Astrocyte (in vitro differentiated cells and primary cell): ENCODE measurements at places on chromosomes 12 and 14.

DNA sequence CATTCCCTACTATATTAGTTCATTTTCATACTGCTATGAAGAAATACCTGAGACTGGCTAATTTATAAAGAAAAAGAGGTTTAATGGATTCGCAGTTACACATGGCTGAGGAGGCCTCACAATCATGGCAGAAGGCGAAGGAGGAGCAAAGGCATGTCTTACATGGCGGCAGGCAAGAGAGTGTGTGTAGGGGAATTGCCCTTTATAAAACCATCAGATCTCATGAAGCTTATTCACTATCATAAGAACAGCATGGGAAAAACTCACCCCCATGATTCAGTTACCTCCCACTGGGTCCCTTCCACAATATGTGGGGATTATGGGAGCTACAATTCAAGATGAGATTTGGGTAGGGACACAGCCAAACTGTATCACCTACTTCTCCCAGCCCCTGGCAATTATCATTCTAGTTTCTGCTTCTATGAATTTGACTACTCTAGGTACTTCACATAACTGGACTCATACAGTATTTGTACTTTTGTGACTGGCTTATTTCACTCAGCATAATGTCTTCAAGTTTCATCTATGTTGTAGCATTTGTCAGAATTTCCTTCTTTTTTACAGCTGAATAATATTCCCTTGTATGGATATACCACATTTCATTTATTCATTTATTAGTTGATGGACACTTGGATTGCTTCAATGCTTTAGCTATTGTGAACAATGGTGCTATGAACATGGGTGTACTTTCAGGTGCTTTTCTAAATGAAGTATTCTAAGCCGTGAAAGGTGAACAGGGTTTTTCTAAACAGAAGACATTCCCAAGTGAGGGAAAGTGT is 219.5 kb upstream of the NUDT4 start:
- no peak for DNase-seq

DNA sequence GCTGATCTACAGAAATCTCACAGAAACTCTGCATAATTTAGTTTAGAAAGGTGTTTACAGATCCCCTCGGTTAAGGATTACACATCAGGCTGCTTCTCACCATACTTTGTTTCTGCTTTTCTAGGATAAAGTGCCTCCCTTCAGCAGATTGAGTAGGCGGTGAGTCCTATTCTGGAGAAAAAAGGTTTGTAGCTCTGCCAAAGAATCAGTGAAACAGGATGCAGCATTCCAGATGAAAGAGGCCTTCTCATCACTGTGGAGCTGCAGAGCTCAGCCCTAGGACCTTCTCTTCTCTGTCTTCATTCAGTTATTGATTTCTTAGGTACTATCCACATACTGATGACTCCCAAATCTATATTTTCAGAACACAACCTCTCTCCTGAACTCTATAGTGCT is 155.5 kb upstream of the KRR1 start:
- peak; percentile 89 for DNase-seq

GRCh38 chr12:53651737-53652136 is 24.1 kb downstream of the ATP5MC2 start:
- DNase-seq, result peak; percentile 26

GRCh38 chr14:51561141-51561540 is 90.6 kb upstream of the FRMD6 start:
- no peak for DNase-seq

DNA sequence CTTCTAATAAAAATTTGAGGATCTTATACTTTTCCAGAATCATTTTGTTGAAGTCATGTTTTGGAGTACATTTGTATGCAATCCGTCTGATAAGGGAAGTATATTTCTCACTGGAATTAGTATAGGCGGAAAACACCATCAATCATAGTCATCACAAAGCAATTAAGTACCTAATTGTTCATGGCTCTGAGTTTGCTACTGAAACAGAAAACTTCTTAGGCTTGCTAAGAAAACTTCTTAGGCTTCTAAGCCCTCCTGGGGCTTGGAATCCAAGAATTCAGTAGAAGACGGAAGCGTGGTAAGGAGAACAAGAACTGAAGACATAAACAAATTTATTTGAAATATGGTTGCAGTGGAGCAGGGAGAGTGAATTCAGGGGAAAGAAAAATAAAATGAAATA is 636.3 kb downstream of the DIO2 start:
- DNase-seq, result no peak

GRCh38 chr14:51002406-51002999 is 58.2 kb upstream of the PYGL start:
- no peak for DNase-seq

GRCh38 chr14:38044710-38045109 is 163.0 kb upstream of the SSTR1 start:
- DNase-seq, result no peak

- DNase-seq, result peak; percentile 41
These were observed 6.0 kb downstream of the PSMD9 start for GRCh38 chr12:121894633-121895032.

DNA sequence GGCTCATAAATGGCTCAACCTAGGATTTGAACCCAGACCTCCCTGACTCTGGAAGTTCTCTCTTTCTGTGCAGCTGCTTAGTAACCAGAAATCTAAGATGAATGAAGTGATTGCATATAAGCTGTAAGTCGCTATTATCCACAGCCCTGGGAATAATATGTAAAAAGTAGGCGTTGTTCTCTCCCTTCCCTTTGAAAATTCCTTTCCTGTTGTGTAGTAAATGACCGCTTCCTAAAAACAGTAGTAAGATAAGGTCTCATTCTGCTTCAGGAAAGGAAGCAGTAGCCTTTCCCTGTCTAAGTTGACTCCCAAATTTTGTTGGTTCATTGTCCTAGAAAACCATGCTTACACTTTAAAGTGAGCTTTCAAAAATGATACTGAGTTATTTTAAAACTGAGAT is 418.3 kb downstream of the EGLN3 start:
- no peak for DNase-seq

- no peak for DNase-seq
These were observed 32.7 kb upstream of the SMUG1 start for GRCh38 chr12:54221402-54221984.

DNA sequence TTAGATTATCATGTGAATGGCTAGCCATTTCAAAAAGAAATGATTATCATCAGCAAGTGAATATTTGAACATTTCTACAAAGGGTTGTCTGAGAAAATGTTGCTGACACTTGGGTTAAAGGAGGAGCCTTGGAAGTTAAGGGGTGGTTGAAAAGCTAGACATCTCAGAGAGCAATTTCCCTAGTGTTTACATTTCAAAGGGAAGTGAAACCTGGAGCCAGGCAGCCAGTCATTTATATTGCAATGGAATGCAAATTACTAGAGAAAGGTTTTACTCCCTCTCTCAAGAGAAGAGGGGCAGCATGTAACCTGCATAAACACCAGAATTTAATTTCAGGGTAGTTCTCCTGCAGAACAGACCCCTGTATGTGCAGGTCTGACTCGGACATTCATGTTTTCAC is 279.0 kb downstream of the SLC16A7 start:
- DNase-seq, result no peak

DNA sequence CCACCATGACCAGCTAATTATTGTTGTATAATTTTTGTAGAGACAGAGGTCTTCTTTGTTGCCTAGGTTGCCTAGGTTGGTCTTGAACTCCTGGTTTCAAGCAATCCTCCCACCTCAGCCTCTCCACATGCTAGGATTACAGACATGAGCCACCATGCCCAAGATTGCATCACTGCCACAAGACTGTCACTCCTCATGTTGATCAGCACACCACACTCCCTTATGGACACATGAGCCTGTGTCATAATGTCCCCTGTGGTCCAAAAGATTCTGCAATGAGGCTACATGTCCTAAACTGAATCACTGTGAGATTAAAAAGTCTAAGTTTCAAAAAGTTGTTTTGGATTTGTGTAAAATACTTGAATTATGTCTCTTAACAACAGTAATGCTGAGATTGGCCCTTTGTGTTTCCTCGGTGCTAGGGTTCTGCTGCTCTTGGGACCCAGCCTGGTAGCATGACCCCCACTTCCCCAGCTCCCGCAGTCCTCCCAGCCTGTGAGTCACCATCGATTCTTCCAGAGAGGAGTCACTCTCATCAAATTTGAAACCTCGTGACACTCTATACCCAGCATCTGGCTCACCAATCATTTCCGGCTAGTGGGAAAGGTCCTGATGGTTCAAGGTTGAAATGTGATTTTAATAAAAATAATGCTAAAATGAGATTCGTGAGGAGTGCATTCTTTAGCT is 890.9 kb downstream of the VRK1 start:
- DNase-seq, result no peak

DNA sequence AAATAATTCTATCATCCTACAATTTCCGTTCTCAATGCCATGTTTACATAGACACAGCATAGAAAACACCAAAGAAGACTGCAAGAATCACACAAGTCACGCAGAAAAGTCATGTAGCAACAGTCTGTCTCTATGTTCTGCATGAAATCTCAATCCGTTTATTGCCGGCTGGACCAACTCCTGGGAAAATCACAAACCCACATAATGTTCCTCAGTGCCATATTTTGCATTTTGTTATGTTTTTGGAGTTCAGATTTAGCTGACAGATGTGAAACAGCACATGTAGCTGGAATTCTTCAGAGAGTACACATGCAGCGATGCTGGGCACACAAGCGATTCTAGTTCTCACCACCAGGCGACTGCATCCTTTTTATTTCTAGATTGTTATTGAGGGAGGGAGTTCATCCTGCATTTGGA is 193.1 kb downstream of the APAF1 start:
- peak; percentile 6 for DNase-seq

DNA sequence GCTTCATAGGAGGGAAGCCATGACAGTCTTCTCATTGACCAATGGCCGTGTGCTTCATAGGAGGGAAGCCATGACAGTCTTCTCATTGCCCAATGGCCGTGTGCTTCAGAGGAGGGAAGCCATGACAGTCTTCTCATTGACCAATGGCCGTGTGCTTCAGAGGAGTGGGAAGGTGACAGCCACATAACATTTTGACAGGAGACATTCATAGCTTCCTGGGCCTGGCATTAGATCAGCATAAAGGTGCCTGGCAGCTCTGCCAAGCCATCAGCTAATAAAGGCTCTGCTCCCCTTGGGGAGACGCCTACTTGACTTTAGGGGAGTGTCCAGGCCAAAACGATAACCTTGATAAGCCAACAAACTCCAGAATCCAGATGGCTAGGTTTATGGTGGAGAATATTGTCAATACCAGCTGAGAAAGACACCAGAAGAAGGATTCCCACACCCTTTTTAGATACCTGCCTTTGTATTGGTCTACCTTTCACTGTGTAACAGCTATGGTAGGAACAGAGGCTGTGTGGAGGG is 274.0 kb upstream of the FKBP4 start:
- DNase-seq, result no peak

DNA sequence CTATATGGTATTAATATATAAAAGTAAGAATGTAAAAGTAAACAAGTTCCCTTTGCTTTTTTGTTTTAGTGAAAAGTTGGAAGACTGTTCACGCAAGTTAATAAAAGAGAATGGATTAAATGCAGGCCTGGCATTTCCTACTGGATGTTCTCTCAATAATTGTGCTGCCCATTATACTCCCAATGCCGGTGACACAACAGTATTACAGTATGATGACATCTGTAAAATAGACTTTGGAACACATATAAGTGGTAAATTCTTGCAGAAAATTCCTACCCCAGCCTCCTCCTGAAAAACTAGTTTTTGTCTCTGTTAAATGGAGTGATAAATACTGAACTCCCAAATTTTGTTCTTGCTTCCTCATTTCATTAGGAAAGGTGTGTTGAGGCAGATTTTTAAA is 20.9 kb downstream of the METAP2 start:
- no peak for DNase-seq

GRCh38 chr14:23076785-23077408 is 18.0 kb downstream of the ACIN1 start:
- no peak for DNase-seq

- DNase-seq, result no peak
These were observed 935 bp upstream of the CRIP1 start for GRCh38 chr14:105485739-105486162.

GRCh38 chr12:131799828-131800593 is 28.2 kb upstream of the MMP17 start:
- DNase-seq, result no peak

DNA sequence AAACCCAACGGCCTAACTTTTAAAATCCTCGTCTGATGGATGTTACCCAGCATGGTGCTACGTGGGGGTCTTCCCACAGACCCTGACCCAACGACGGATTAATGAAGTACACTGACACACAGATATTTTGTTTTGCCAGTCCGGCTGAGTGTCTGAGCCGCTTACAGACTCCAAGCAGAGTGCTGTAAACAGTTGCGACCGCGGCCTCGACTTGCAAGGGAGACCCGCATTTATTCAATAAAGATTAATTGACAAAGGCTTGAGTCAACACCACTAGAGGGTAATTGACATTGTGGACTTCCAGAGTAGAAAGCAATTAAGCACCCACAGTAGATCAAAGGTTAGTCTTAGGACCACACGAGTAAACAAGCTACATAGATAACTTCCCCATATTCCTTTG is 1042.4 kb downstream of the AACS start:
- DNase-seq, result no peak

DNA sequence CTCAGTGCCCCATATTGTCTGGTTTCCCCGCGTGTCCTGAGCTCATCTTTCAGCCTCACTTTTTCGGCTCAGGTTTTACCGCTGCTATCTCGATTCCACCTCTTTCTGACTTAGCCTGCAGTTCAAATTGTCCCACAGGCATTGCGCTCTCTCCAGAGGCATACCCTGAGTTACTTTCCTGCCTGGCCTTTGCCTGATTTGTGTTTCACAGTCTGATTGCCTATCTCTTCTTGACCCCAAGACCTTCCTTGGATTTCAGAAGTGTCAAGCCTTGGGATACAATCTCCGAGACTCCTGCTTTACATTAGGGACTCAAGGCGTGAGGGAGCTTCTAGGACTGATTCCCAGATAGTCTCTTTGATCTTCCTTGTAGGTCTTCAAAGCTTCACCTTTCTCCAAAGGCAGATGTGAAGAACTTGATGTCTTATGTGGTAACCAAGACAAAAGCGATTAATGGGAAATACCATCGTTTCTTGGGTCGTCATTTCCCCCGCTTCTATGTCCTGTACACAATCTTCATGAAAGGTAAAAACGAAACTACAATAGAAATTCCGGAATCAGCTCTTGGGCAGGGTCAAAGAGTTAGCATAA is 629 bp downstream of the LETMD1 start:
- DNase-seq, result no peak

GRCh38 chr12:24945039-24945438 is 3.9 kb downstream of the BCAT1 start:
- no peak for DNase-seq

DNA sequence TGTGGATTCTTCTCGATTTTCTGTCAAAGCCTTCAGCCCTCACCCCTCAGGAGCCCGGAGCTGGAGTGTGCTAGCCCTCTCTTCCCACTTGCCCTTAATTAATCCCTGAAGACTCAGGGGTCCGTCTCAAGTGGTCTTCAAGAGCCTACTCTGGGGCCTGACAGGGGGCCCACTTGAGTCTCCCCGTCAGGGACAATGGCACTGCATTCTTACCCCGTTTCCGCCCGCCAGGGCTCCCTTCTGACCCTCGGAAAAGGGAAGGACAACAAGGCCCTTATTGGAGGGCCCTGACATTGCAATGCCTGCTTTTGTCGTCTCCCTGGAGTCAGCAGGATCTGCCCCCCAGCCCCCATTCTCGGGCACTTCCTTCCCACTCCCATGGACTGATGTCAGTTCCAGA is 34.4 kb downstream of the TBX3 start:
- no peak for DNase-seq

GRCh38 chr14:68797121-68797670 is 4.3 kb upstream of the ZFP36L1 start:
- no peak for DNase-seq
